ENCODE measurements at places on chromosomes 4 and X.

- peak; percentile 1 for DNase-seq
Observed at GRCh38 chr4:65669111-65670019, 924 bp downstream of the EPHA5 start.

DNA sequence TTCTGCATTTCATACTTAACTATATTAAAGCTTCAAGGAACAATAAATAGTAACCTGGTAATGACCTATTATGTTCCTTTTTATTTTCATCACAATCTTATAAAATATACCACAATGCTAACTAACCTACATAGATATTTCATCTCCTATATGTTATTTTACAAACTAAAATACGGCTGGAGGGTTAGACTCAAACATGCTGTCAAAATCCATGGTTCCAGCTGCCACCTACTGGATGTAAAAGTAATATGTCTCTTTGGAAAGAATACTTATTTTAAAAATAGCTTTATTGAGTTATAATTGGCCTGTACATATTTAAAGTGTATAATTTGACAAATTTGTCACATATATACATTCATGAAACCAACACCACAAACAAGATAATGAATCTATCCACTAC, 15.0 kb downstream of the RGN start:
- no peak for DNase-seq

DNA sequence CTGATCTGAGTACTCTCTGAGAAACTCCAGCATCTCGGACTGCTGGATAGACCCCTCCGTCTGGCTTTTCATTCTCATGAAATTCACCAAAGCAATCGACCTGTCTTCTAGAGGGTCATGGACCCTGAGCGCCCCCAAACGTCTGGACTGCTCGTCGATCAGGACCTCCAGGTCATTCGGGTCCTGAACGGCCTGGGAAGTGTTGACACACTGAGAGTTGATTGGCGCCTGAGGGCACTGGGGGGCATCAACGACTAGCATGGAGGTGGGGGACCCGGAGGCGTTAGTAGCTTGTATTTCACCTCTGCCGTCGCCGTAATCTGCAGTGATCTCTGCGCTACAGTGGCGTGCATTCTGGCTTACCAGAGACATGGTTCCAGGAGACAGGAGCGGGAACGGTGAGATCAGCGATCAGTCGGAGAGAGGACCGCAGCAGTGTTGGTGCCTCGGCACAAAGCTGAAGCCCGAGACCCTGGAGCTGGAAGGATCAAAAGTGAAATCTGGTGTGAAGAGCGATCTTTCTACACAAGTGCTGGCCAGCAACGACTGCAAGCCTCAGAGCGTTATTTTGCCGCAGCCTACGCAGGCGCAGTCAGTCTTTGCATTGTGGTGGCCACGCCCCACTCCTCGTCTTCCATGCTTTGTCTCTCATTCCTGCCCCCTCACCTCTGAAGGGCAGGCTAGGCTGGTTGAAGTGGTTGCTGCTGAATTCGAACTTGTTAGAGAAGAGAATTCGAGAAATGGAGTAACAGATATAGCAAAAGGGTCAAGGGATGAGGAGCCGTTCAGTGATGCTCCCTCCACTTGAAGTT, at the start of gene MAGEE2:
TSS of gene MAGEE2 (minus strand) at position 575 of the 812 bp plus-strand sequence. CDS start at position 372, 203 bp downstream.
- peak; percentile 0 for DNase-seq

DNA sequence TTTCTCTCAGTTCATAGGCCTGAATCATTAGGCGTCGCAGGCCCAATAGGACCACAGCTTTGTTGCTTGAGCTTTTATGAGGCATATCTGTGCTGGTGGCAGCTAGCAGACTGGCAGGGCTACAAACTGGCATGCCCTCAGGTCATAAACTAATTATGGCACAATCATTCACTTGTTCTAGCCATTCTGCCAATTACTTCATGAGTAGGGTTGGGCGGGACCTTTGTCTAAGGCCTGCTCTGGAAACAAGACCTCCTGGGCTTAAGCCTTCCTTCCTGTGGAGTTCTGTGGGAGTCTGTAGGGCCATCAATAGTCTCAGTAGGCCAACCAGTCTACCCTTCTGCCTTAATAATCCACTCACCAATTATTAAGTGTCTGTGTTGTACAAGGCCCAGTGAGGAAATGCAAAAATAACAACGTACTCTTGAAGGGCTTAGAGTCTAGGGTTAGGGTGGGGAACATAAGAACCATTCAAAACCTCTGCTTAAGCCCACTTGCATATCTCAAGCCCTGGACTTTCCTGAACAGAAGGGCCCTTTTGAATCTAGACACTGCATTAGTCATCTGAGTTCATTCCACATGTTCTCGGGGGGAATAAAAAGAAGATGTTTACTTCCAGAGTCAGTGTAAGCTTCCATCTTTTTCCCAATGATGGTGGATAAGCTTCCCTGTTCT, 44.5 kb downstream of the SHROOM4 start:
- no peak for DNase-seq

GRCh38 chr4:7826909-7827306, 112.8 kb downstream of the AFAP1 start:
- no peak for DNase-seq

DNA sequence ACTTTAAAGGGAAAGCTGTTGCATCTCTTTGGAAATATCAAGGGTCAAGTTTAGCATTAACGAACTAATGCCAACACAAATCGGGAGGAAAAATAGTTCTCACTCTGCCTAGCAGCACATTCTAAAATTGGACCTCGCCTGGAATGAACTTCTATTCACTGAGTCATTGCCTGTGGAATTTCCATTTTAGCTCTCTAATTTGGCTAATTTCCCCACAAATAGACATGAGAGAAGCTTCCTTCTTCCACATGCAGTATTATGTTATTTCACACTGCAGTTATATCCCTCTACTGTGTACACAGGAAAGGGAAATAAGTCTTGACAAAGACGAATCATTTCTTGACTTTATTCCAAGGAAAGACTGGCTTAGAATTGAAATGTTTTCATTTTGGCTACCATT, 9.3 kb downstream of the ZXDA start:
- no peak for DNase-seq

DNA sequence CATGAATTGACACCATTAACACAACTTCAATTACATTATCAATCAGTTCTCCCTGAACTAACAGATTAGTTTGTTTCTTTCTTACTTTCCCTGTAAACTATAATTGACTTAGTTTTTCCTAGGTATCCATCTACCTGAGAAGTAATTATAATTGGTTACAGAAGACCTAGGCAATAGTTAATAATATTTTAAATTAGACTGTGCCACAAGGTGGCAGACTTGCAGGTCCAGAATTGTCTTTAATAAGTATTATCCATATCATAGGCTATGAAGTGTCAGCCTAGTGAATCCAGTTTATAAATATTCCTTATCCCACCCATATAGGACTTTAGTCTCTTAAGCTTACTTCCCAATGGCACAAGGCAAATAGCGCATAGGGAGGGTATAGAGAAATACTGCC, 48.9 kb upstream of the FAM47B start:
- no peak for DNase-seq

- DNase-seq, result peak; percentile 8
Observed at GRCh38 chr4:39637586-39638353, 895 bp downstream of the SMIM14 start.

DNA sequence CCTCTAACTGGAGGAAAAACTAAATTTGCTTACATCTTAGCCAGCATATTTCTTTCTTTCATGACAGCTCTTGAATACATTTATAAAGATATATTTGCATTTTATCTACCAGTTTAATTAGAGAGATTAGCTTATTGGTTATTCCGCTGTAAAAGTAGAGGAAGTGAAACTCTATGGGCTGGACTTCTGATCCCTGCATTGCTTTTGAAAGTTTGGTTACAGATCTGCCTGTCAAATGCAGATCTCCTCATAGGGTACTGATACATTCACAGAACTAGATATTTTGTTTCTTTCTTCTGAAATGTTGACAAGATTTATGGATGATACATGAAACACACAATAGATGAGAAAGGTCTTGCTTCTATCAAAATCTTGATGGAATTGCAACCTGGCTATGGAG, 581.4 kb upstream of the AADAT start:
- no peak for DNase-seq

- DNase-seq, result no peak
Observed at GRCh38 chr4:38672397-38673129, 8.6 kb downstream of the KLF3 start.

- DNase-seq, result no peak
Observed at GRCh38 chr4:151250706-151251105, 26.3 kb upstream of the PRSS48 start.

- DNase-seq, result no peak
Observed at GRCh38 chr4:20474119-20474518, 222.4 kb downstream of the SLIT2 start.

DNA sequence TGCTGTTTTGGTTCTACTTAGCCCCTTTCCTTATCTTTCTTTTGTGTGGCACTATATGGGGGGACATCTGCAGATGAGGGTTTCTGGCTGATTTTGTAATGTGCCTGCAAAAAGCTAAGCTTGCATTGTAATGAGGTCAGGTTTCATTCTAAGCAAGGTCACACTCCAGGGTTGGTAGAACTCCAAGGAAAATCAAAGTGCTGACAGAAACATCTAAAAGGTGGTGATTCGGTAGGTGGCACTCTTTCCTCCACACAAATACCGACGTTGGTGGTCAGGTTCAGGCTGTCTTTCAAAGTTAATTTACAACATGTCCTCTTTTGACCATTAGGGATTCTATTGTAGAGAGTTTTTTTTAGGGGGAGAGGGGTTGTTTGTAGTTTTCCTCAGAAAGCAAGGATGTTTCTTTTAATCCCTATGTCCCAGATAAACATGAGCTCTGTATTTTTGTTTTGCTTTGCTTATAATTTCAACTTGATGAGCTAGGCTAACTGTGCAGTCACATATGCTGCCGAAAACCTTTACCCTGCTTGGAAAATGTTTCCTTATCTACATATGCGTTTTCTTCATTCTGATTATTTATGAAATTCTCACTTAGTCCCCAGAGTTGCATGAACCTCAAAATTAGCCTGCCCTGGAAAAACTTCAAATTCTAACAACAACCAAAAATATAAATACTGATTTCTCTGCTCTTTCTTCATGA, 434.2 kb downstream of the PPARGC1A start:
- no peak for DNase-seq

DNA sequence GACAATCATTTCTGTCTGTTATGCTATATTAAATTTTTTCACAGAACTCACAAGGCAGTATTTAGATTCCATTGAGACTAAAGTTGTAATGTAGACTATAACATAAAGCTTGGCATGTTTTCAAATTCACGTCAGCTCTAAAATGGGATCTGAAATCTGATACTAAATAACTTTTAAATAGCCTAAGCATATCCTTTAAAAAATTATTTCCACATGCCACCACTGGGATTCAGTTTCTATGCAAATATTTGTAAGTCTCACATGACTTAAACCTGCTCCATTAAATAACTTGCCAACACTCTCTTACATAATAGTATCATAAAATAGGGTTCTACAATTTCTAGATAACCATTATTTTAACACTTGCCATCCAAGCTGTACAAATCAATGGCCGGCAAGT, 32.4 kb downstream of the KLHL8 start:
- no peak for DNase-seq

Measured in NCI-H510A (cell line).